Smooth muscle cell of bladder (primary cell): ENCODE measurements at places on chromosomes 16 and 17. TPM values are rescaled to one million over a fixed set of nuclear protein-coding genes. Genes with fewer than 3 reads are reported as not detected.

The CTRB2 gene
- not detected in 2 replicates for total RNA-seq

The NDE1 gene
- 17.4 and 18.9 TPM in 2 replicates for total RNA-seq

The KCNJ18 gene
- not detected in 2 replicates for total RNA-seq

The CCDC78 gene
- 1.1 and 1.7 TPM in 2 replicates for total RNA-seq

The TMEM88 gene
- 0.14 and 0.28 TPM in 2 replicates for total RNA-seq

The ZNF75A gene
- total RNA-seq, result 12.7 and 17.5 TPM in 2 replicates

The MARCHF10 gene
- total RNA-seq, result not detected in 2 replicates

The ARHGAP27 gene
- total RNA-seq, result 0.71 and 2.2 TPM in 2 replicates

The METRN gene
- total RNA-seq, result 71.1 and 88.5 TPM in 2 replicates

The KRTAP2-1 gene
- not detected in 2 replicates for total RNA-seq

The SEPTIN12 gene
- total RNA-seq, result not detected in 2 replicates

The CCL1 gene
- total RNA-seq, result not detected in 2 replicates
